ENCODE measurements at places on chromosomes 13 and 19.

DNA sequence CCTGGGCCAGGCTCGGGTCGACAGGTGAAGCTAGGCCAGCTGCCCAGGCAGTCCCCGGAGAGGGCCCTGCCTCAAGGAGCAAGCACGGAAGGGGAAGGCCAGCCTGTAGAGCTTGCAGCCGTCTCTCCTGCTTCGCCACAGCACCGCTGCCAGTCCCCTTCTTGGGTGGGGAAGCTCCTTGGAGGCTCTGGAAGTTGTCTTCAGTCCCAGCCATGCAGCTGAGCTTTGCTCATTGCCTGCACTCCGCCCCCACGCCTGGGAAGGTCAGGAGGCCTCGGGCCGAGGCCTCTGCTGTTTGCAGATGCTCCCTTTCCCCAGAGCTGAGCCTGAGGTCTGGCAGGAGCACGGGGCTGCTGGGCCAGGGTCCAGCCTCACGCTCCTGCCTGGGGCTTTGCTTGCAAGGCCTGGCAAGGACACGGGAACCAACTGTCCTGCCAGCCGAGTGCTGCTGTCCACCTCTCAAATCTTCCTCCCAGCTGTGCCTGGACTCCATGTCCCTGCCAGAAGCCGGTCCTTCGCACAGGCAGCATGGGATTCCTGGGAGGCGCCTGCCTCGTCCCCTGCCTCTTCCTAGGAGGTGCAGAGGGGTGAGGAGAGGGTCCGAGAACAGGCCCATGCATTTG is 13.3 kb downstream of the PLEKHF1 start:
- no peaks in the 10 kb centered on the region for H3K27me3 ChIP-seq
- H3K27ac ChIP-seq = no peak overlapping the region
- DNase-seq = no peak
- H3K4me3 ChIP-seq = no peak overlapping the region
- H3K4me1 ChIP-seq = peaks cover 5% of the 10 kb centered on the region

- no peaks in the 10 kb centered on the region for H3K36me3 ChIP-seq
- H3K27ac ChIP-seq = no peak overlapping the region
- no peaks in the 10 kb centered on the region for H3K27me3 ChIP-seq
- DNase-seq = no peak
These were observed 18.4 kb downstream of the GRTP1 start for GRCh38 chr13:113345486-113345885.

DNA sequence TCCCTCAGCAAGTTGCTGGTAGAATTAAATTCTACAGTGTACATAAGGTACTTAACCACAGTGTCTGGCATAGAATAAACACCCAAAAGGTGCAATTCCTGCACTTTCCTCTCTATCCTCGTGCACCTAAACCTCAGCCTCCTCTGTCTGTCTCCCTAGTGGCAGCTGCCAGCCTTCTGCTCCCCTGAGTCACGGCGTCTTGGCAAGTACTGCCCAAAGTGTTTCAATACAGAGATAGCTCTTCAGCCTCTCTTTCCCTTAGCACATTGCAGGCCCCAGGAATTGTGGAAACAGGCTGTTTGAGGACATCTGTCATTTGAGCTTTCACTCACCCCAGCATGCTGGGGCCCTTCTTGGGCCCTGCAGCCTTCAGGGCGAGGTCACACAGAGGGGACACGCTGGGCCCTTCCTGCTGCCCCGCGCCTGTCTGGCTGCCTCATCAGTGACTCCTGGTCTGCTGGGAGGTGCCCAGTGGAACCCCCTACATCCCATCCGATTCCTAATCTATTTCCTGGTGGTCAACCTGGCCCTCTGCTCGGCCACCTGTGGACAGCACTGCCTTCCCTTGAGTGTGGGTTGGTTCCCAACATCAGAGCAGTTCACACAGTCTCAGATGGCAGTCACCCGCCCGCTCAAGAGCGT is 19.3 kb downstream of the COL4A2 start:
- H3K4me3 ChIP-seq = no peak overlapping the region
- no peaks in the 10 kb centered on the region for H3K27me3 ChIP-seq
- no peaks in the 10 kb centered on the region for H3K4me1 ChIP-seq
- DNase-seq = no peak
- no peaks in the 10 kb centered on the region for H3K36me3 ChIP-seq
- no peak overlapping the region for H3K27ac ChIP-seq

DNA sequence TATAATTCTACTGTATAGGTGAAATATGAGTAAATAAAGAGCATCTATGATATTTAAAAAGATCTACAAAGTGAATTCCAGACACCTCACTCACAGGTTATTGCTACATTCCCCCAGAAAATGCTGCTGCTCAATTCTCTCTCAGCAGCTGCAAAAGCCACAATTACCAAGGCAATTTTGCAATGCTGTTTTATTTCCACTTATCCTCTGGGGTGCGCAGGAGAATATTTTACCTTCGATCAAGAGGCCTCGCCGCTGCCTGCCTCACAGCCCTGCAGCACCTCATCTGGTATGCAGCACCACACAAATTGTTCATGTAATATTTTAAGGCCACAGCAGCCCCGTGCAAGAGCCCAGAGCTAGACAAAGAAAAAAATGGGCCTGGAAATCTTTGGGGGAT is 333.2 kb downstream of the DNAJC15 start:
- no peaks in the 10 kb centered on the region for H3K36me3 ChIP-seq
- H3K27ac ChIP-seq = no peak overlapping the region
- DNase-seq = no peak
- H3K4me3 ChIP-seq = no peak overlapping the region

All from Panc1 (cell line).